T-helper 17 cell (primary cell): ENCODE measurements at places on chromosomes 5 and 9.

DNA sequence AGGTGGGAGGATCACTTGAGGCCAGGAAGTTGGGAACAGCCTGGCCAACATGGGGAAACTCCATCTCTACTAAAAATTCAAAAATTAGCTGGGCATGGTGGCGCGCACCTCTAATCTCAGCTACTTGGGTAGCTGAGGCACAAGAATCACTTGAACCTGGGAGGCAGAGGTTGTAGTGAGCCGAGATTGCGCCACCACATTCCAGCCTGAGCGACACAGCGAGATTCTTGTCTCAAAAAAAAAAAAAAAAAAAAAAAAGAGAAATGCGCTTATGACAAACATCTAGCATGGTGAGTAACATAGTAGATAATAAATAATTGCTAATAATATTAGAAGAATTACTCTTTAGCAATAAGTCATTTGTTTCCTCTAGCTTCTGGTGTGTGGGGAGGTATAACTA is 25.9 kb downstream of the RUSC2 start:
- DNase-seq: no peak

DNA sequence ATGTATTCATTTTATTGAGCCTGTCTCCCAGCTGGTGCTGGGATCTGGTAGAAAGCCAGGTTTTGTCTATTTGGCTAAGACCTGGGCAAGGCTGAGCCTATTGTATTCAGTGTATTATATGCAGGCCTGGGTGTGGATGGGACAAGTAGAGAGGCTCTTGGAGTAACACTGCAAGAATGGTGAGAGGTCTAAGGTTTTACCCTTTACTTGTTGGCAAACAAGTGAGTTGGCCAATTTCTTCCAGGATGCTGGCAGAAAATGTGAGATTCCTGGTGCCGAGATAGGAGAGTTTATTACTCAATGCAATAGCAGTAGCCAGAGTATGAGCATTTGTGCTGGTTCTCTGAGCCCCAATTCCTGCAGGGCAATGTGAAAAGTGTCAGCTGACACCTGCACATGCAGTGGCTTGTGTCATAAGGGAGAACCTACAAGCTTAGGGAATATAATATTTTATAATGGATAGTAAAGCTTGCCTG is 141.7 kb upstream of the PRLR start:
- DNase-seq: no peak

DNA sequence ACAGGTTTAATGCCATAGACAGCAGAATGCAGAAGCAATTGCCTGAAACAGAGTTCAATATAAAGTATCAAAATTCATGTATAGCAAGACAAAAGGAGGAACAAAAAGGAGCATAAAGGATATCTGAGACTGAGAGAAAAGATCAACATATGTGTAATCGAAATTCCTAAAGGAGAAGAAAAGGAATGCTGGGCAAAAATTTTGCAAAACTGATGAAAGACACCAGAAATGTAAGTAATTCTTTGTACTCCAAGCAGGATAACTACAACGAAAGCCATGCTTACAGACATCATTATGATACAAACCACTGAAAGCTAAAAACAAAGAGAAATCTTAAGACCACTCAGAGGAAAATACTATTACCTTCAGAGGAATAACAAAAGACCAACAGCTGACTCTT is 72.8 kb upstream of the MTAP start:
- no peak for DNase-seq

- no peak for DNase-seq
Observed at GRCh38 chr9:107650321-107650720, 160.8 kb upstream of the KLF4 start.

DNA sequence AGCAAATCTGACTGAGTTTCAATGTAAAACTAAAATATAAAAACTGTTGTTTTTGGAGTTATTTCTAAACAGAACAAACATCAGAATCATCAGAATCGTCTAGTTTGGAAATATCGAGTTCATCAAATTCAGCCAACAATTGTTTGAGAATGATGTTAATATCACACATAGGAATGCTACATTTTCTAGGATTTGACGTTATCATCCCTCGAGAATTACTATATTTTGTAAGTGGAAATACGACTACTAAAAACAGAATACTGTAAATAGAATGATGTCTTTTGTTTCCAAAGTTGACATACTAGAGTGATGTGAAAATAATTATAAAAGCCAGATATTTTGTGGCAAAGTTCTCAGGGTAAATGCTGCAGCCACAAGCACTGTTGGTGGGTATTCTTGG is 805.9 kb downstream of the TLE1 start:
- no peak for DNase-seq

GRCh38 chr5:116035123-116035522 is 2.9 kb downstream of the ARL14EPL start:
- no peak for DNase-seq

DNA sequence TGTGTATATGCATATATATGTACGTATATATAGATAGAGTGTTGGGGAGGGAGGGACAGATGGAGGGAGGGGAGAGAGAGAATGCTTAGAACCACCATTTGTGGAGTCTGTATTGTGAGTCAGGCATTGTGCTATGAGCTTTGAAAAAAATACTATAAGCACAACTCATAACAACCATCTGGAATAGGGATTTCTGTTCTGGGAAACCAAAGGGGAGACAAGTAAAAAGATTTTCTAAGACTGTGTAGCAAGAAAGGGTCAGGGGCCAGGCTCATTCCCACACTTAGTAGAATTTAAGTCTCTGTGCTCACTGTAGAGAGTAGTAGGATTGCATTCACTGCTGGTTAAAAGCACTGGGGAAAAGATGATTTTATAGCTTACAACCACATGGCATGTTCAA is 202.3 kb upstream of the SGCD start:
- no peak for DNase-seq

- no peak for DNase-seq
Observed at GRCh38 chr5:73229271-73229670, 56.3 kb downstream of the TMEM174 start.

GRCh38 chr9:105243015-105243686 is 1.3 kb upstream of the SLC44A1 start:
- no peak for DNase-seq

DNA sequence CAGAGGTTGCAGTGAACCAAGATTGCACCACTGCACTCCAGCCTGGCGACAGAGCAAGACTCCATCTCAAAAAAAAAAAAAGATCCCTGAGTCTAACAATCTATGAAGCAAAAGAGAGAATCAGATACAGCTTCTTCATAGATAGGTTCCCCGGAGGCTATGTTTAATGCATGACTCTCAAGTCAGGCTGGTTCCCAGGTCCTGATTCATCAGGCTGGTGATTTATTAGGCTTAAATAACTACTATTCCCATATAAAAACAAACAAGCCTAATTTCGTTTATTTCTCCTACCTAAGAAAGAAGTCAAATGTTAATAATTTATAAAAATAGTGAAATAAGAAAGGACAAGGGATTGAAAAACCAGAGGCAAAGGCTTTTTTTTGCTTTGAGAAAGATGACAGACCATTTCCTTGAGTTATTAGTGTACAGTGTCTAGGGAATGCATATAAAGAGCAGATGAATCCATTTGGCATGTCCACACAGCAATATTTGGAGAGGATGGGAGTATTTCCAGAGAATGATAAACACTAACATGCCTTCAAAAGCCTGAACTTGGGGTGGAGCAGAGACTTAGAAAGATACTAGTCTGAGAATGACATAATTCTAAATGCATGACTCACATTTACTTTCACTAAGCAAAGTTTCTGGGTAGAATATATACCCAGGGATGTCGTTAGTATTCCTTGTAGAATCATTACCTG is 115.3 kb downstream of the NREP start:
- no peak for DNase-seq

DNA sequence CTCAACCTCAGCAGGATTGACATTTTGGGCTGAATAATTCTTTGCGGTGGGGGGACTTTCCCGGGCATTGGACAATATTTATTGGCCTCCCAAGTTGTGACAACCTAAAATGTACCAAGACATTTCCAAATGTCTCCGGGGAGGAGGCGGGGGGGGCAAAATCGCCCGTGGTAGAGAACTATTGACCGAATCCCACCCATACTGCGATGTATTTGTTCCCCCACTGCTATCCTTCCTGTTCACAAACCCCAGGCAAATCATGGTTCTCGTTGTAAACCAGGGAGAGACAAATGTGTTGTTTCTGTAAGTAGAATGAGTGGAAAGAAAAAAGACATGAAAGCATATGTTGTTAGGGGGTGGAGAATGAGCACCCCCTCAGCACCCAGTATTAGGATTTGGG is 141.9 kb downstream of the PSAT1 start:
- DNase-seq: no peak

- no peak for DNase-seq
Observed at GRCh38 chr5:63554191-63554590, 408.1 kb downstream of the HTR1A start.

DNA sequence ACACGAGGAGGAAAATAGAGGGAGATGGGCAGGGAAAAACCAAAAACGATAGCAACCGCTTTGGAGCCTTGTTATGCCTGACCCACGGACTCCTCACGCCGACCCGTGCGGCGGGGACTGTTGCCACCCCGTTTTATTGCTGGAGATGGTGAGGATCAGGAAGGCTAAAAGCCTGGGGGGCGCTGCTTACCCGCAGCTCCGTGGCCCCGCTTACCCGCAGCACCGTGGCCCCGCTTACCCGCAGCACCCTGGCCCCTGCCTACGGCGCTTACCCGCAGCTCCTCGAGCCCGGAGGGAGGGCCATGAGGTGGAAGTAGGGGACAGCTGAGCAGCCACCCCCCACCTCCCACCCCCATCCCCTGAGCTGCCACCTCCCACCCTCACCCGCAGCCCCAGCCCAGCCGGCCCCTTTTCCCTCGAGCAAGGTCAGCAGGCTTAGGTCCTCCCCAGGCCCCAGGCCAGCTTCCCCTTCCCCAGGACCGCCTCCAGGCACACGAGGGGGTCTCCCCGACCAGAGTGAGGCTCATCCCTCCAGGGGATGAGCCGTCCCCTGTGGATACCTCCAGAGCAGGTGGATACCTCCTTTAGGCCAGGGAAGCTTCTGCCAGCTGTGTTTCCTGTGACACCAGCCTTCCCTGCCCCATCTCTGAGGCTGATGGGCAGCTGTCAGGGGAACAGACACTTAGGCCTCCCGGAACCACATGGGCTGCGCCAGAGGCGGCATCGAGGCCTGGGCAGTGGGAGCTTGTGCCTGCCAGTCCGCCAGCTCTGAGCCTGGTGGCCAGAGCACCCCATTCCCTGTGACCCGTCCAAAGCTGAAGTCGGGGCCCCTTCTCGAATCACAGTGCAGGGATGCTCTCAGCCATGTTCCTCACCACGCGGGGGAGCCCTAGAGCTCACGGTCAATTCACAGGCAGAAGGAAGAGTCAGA is 92.3 kb downstream of the LMX1B start:
- peak; percentile 72 for DNase-seq

DNA sequence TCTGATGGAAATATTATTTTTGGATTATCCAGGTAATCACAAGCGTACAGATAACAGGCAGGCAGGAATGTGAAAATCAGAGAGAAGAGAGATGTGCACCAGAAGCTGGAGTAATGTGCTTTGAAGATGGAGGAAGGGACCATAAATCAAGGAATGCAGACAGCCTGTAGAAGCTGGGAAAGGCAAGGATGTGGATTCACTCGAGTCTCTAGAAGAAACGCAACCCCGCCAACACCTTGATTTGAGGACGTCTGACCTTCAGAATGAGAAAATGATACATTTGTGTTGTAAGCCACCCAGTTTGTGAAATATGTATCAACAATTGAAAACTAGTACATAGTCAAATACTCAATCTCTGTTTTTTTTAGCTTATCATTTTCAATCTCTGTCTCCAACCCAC is 207.6 kb upstream of the MPDZ start:
- DNase-seq: no peak

GRCh38 chr9:115005322-115005721 is 74.9 kb upstream of the TNFSF8 start:
- DNase-seq: no peak

- DNase-seq: no peak
Observed at GRCh38 chr9:119884438-119884837, 515.2 kb upstream of the BRINP1 start.

DNA sequence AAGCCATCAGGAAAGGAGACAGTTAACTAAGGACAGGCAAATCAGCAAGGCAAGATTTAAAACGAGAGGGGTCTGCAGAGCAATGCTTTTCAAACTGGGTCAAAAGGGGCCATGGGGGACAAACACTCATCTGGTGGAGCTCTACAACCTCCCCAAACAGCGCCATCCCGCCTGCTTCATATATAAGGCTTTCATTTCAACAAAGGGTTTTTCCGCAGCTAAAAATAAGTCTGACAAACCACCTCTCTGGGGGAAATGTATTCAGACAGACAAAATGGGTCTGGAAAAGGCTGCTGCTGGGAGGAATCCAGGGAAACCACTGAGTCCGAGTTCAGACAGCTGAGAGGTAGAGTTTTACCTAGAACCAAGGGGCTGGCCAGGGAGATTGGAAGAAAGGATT is 8.3 kb upstream of the SEPTIN8 start:
- no peak for DNase-seq

DNA sequence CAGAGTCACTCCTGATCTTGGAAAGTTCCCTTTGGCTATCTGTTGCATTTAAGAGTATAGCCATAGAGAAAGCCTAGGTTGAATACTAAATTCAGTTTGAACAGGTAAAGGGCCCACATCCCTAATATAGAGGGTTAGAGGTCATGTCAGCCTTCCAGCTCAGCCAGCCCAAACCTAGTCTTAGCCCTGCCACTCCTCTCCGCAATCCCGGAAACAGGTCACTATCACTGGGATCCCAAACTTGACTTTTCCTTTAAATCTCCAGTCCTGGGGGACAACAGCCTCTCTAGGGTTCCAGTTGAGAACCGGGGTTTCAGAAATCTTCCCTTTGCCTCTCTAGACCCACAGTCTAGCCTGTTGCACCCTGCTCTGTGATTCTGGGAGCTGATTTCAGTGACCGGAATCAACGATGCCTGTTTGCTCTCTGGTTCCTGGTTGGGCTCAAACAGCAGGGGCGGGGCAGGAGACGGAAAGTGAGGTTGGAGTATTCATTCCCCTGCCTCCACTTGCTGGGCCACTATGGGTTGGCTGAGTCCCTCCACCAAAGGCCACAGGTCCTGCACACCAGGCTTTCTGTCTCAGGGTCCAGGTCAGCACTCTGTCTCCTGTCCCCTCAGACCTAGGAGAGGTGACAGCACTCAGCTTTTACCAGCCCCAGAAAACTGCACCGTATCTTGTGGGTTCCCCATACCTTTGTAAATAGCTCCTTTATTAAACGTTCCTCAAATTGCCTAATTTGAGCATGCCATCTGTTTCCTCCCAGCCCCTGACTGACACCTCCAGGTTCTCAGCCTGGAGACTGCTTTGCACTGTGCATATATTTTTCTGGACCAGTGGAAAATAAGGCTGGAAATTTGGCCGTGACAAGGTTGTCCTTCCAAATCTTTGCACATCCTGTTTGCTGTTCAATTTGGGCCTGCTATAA is 23.8 kb upstream of the CPEB4 start:
- DNase-seq: no peak

- DNase-seq: no peak
Observed at GRCh38 chr5:9318031-9318430, 227.8 kb downstream of the SEMA5A start.

DNA sequence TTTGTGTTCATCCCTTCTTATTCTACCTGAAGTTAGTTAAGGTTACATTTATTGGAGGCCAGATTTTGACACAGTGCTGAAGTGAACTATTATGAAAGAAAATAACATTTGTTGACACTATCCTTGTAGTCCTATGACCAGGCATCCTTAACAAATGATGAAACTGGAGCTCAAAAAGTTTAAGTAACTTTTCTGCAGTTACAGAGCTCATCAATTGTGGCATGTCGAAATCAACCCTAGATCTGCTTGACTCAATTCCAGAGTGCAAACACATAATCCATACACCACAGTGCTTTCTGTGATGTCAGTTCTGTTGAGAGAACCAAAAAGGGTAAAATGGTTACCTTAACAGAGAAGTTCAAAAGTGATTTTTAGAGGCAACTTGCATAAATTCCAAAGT is 28.6 kb downstream of the KCNN2 start:
- no peak for DNase-seq

- DNase-seq: no peak
Observed at GRCh38 chr9:14096258-14096922, 217.6 kb downstream of the NFIB start.
